CD4-positive, alpha-beta memory T cell (primary cell): ENCODE measurements at places on chromosomes 4 and X.

DNA sequence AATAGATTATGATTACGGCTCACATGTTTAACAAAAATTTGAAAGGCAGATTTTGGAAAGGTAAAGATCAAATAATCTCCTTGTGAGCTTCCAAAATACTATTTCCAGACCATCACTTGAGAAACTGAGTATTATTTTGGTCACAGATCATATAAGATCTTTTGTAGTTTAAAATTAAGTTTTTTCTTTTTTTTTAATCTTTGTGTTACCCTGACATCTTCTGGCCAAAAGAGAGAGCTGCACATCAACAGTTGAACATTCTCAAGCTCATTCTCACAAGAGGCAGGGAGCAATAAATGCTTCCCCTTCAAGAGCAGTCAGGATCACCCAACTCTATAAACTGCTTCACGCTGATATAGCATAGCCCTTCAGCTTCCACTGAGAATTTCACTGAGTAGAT, 15.9 kb downstream of the TMEM192 start:
- no peak for DNase-seq
- no peaks in the 10 kb centered on the region for H3K4me1 ChIP-seq
- no peaks in the 10 kb centered on the region for H3K27me3 ChIP-seq
- no peak overlapping the region for H3K4me3 ChIP-seq
- H3K36me3 ChIP-seq = peaks cover 10% of the 10 kb centered on the region

- peak; percentile 53 for DNase-seq
- H3K4me3 ChIP-seq = peak overlapping the region; percentile 80
- peaks cover 7% of the 10 kb centered on the region for H3K27me3 ChIP-seq
- peak overlapping the region; percentile 24 for H3K27ac ChIP-seq
Observed at GRCh38 chr4:123398066-123398852, 1.7 kb downstream of the SPRY1 start.

DNA sequence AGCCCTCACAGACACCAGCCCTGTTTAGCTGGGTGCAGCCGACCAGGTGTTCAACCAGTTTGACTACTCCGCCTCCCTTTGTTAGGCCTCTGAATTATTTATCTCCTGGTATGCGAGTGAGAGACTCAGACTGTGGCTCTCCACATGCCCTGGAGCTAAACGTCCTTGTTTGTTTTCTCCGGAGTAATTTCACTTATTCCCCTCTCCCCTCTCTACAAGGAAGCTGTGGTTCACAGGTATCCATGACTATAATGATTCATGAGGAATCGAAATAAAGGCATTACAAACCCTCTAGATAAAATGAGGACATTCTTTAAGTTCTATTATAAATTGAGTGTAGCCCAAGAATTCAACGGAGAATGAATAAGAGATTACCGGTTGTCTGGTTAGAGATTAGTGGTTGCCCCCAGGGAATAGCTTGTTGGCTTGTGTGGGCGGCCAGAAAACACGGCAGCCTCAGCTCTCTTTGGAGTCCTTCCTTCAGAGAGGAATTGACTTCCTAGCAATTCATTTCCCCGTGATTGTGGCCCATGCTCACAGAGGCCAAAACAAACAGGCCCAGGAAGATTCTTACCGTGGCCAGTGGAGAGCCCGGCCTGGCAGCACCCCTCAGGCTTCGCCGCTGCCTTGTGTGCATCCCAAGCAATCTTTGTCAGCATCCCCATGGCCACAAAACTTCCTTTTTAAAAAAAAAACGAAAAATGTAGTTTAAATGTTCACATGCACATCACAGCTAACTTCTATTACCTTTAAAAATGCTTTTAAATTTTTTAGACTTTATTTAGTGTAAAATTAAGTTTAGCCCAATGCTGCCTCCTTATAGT, 60.2 kb upstream of the CBR4 start:
- H3K4me3 ChIP-seq = no peak overlapping the region
- H3K36me3 ChIP-seq = no peaks in the 10 kb centered on the region
- H3K27ac ChIP-seq = no peak overlapping the region
- no peak for DNase-seq
- no peaks in the 10 kb centered on the region for H3K4me1 ChIP-seq
- H3K27me3 ChIP-seq = no peaks in the 10 kb centered on the region

DNA sequence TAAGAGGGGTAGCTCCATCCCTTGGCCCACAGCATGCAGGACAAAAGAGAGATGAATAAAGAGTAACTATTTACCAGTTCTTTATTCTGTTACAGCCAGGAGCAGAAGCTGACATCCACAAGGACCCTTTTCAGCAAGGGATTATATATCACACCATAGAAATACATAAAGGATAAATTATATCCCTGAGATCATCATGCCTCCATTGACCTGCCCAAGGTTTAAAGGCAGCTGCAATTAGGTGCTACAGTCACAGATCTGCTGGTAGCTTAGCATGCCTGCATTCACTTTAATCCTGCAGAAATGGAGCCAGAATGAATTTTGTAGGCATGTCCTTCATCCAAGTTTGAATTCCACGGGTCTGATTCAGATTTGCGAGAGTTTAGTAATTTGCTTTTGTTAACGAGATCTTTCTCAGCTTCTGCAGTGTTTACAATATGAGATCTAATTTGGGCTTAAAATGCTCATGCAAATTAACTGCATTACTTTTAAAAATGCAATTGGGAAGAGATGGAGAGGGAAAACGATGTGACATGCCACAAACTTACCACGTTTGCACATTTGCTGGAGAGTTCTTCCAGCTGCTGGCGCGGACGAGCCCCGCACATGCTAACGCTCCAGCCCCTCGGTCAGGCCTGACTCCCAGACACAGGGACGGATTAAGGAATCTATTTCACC, 327.0 kb upstream of the NOCT start:
- no peaks in the 10 kb centered on the region for H3K4me1 ChIP-seq
- no peaks in the 10 kb centered on the region for H3K27me3 ChIP-seq
- H3K36me3 ChIP-seq = no peaks in the 10 kb centered on the region

DNA sequence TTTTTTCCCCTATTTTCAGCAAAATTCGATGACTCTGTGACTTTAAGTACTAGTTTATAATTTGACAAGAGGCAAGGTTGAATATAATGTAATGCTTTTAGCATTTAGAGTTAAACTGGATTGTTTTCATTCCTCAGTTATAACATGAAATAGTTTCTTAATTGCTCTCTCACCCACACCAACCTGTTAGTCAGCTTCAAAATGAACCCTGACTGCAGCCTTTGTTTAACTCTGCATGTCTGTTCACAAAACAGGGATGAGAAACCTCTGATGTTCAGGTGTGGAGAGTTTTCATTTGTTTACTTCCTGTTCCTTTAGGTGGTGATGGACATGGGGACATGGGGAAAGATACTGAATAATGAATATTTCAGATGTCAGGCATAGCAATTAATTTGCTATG, 49.9 kb upstream of the MND1 start:
- no peaks in the 10 kb centered on the region for H3K27me3 ChIP-seq
- no peaks in the 10 kb centered on the region for H3K4me1 ChIP-seq
- H3K4me3 ChIP-seq = no peak overlapping the region

DNA sequence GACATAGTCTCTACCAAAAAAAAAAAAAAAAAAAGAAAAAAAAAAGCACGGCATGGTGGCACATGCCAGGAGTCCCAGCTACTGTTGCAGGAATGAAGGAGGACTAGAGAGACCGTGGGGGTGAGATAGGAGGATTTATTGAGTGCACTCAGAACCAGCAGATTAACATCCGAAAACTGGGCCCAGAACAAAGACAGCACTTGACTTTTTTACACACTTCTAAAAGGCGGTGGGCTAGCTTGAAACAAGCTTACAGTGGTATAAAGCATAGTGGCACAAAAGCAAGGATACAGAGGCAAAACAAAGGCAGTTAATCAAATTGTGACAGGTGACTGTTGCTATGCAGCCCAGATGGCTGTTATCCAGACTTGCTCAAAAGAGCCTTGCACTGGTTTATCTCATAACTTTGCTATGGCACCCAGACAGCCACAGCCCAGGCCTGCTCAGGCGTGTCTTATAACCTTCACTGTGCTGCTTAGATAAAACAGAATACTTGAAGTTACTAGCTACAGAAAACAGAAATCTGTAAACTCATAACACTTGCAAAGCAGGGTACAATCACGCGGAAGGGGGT, 9.9 kb upstream of the PI4K2B start:
- no peaks in the 10 kb centered on the region for H3K4me1 ChIP-seq
- no peaks in the 10 kb centered on the region for H3K27me3 ChIP-seq
- H3K36me3 ChIP-seq = no peaks in the 10 kb centered on the region
- DNase-seq = no peak
- H3K27ac ChIP-seq = no peak overlapping the region
- no peak overlapping the region for H3K4me3 ChIP-seq

- H3K27me3 ChIP-seq = no peaks in the 10 kb centered on the region
- H3K27ac ChIP-seq = no peak overlapping the region
- H3K4me3 ChIP-seq = no peak overlapping the region
- no peak for DNase-seq
- no peaks in the 10 kb centered on the region for H3K36me3 ChIP-seq
Observed at GRCh38 chrX:76802708-76803107, 375.2 kb downstream of the MAGEE1 start.

DNA sequence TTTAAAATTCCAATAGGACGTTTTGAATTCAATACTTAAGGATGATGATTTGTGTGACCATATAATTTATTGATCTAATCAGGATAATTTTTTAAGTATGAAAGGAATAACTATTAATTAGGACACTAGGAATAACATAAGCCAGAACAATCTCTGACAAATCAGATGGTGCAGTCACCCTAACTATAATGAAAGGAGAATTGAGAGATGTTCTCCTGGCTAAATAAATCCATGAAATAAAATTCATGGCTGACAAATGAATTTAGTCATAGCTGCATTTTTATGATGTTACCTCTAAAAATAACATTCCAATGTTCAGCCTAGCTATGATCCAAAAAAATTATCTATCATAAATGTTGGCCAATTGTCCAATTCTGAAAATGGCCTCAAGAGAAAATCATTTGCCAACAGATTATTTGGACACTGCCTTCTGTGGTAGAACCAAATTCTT, 190.6 kb upstream of the NEIL3 start:
- H3K27me3 ChIP-seq = no peaks in the 10 kb centered on the region
- H3K4me1 ChIP-seq = no peaks in the 10 kb centered on the region
- H3K4me3 ChIP-seq = no peak overlapping the region
- no peak overlapping the region for H3K27ac ChIP-seq

DNA sequence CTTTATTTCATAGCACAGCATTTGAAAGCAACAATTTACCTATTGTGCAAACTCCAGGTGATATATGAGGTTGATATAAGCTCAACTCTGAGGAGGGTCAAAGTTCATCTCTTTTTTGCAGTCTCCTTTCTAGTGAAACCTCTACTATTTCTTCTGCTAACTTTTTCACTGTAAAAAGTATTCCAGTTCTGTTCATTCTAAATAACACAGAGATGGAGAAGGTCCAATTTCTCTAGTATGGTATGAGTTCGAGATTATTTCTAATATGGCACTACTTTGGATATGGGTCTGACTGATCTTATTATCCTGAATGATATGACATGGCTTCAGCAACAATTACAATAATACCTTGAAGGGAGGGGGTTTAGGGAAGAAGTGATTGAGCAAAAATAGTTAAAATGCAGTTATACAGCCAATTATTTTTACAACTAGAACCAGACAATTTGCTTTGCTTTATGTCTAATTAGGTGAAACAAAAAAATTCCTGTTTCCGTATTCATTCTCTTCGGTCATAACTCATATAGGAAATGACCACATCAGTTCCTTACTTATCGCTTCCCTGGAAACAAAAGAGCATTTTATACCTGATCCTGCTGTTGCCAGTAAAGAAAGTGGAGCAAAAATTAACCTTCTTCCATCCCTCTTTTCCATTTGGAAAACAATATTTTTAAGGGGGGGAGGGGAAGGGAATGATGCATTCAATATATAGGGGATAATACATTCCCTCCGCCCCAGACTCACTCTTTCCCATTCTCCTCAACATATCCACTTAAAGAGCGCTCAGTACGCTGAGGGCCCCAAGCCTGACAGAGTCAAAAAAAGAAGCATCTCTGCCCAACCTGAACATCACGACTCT, 1.0 kb downstream of the TBC1D9 start:
- H3K27me3 ChIP-seq = peaks cover 4% of the 10 kb centered on the region
- DNase-seq = no peak

- peaks cover 4% of the 10 kb centered on the region for H3K27me3 ChIP-seq
- no peak overlapping the region for H3K4me3 ChIP-seq
- H3K36me3 ChIP-seq = no peaks in the 10 kb centered on the region
- no peak for DNase-seq
- no peak overlapping the region for H3K27ac ChIP-seq
- H3K4me1 ChIP-seq = peaks cover 10% of the 10 kb centered on the region
Observed at GRCh38 chrX:129655547-129656249, 942 bp upstream of the APLN start.

- H3K27ac ChIP-seq = no peak overlapping the region
- H3K36me3 ChIP-seq = no peaks in the 10 kb centered on the region
- no peaks in the 10 kb centered on the region for H3K4me1 ChIP-seq
- no peak overlapping the region for H3K4me3 ChIP-seq
- DNase-seq = no peak
Observed at GRCh38 chrX:53817548-53817947, 131.0 kb upstream of the HUWE1 start.

DNA sequence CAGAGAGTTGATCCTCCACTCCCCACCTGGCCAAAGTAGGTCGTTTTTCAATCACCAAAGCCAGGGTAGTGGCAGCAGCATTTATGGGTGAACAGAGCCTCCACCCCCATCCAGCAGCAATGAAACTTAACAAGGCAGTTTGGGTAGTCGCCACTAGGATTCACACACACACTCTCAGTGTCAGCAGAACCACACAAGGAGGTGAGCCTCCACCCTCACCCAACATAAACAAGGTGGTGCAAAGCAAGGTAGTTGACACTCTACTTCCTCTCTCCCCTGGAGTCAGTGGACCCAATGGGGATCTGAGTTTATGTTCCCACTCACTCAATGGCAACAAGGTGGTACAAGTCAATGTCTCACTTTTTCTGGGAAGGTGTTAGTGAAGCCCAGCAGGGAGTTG, 50.4 kb upstream of the CCDC149 start:
- no peaks in the 10 kb centered on the region for H3K4me1 ChIP-seq
- H3K27me3 ChIP-seq = no peaks in the 10 kb centered on the region
- no peaks in the 10 kb centered on the region for H3K36me3 ChIP-seq

GRCh38 chr4:47694322-47694721, 143.5 kb downstream of the CORIN start:
- H3K27me3 ChIP-seq = no peaks in the 10 kb centered on the region
- H3K36me3 ChIP-seq = no peaks in the 10 kb centered on the region
- DNase-seq = no peak
- H3K4me3 ChIP-seq = no peak overlapping the region
- no peak overlapping the region for H3K27ac ChIP-seq

DNA sequence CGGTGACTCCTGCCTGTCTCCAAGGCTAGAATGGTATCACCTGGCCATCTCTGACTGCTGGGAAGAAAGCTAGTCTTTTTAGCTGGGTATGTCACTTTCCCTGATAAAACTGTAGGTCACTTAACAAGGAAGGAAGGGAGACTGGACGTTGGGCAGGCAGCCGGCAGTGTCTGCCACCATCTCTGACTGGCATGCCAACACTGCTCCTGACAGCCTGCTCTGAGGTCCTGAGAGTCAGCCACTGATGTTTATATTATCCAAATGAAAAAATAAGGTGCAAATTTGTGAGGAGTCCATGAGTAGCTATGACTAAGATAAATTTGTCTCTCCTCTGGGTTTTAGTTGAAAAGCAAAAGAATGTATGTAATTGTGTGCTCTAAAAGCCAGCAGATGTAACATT, 77.2 kb downstream of the SNX25 start:
- peaks cover 6% of the 10 kb centered on the region for H3K36me3 ChIP-seq
- no peak for DNase-seq
- no peak overlapping the region for H3K27ac ChIP-seq
- no peak overlapping the region for H3K4me3 ChIP-seq
- no peaks in the 10 kb centered on the region for H3K27me3 ChIP-seq
